ENCODE measurements at places on chromosomes 6 and 20.

- peak; percentile 51 for DNase-seq
Measured at GRCh38 chr20:53146201-53146891, 174.2 kb downstream of the TSHZ2 start.

- DNase-seq, result no peak
Measured at GRCh38 chr6:32045811-32046449, 7.7 kb downstream of the CYP21A2 start.

- DNase-seq, result peak; percentile 42
Measured at GRCh38 chr20:61434341-61434781, 182.3 kb downstream of the CDH4 start.

DNA sequence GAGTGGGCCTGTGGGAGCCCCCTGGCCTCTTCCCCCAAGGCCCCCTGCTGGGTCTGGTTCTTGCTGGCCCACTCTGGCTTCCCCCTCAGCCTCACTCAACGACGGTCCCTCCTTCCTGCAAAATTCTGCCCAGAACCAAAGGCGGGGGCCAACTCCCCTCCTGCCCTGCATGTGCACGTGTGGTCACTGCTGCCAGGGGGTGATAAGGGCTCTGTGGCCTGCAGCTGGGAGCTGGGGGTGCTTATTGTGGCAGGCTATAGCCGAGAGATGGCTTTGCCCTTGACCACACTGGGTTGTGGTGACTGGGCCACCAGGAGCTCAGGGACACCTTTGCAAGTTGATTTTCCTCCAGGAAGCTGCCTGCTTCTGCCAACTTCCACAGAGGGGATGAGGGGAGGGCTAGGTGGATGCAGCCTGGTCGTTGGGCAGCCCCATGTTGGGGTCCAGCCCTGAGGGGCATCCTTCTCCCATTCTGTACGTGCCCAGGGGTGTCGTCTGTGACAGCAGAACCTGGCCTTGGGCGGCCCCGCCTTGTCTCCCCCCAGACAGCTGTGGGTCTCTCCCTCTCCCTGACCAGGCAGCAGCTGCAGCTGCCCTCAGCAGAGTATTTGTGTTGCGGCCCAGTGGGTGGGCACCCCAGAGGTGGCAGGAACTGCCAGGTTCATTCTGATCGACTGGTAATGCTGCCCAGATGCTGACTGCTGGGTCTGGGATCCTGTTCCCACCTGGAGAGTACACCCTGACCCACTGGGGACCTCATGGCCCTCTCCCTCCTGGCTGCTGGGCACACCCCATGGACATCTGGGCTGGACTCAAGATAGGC, 5.6 kb downstream of the TCEA2 start:
- DNase-seq, result no peak

- DNase-seq, result no peak
Measured at GRCh38 chr6:104595311-104595820, 264.4 kb downstream of the HACE1 start.

GRCh38 chr20:57332105-57333089, 2.8 kb downstream of the SPO11 start:
- no peak for DNase-seq

DNA sequence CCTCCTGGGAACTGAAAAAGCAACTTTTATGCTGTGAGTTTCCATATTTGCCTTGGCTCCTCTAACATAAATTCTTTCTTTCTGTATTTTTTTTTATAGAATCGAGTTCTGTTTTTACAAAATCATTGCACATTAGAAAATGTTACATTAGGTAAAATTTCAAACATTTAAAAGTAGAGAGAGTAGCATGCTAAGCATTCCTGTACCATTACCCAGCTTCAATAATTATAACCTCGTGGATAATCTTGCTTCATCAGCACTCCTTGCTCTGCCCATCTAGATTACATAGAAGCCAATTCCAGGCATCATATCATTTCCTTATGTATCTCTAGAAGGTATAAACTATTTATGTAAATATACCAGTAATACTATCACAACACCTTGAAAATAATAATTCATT, 15.4 kb upstream of the FBXO30 start:
- no peak for DNase-seq

DNA sequence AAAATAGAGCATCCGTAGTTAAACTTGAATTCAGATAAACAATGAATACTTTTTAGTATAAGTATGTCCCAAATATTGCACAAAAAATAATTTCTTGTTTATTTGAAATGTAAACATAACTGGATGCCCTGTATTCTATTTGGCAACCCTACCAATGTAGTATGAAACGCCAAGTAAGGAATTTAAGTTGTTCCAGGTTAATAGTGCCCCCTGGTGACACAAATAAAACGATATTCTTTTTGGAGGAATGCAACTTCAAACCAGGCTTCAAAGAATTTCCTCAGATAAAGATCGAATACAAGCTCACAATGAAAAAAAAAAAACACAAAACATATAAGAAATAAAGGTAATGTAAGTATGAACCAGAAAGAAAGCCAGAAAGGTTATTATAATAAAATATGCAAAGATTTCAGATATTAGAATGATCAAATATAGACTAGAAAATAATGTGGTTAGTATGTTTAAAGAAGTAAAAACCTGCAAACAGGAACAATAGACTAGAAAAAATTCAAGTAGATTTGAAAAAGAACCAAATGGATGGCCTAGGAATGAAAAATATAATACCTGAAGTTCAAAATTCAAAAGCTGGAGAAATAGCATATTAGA, 18.4 kb upstream of the AKAP7 start:
- peak; percentile 44 for DNase-seq

DNA sequence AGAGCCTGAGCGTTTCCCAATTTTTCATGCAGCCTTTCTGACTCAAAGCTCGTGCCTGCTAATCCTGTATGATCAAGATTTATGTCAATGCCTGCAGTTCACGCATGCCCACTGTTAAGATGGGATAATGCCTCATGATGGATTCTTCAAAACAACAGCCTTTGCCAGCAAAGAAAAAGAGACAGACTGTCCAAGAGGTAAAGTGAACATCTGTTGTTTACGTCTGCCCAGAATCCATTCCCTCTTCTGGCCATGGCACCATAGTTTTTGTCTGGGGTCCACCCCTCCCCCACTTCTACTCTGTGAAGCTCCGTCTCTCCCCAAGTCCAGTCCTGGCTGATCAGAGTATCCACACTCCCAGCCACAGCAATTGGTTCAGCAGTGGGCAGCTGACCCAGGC, 91.9 kb upstream of the EYA2 start:
- no peak for DNase-seq

GRCh38 chr6:156191895-156192294, 585.3 kb upstream of the ARID1B start:
- DNase-seq, result no peak

GRCh38 chr6:154187203-154187602, 148.2 kb downstream of the OPRM1 start:
- DNase-seq, result no peak

- DNase-seq, result no peak
Measured at GRCh38 chr6:153485072-153485471, 354.0 kb upstream of the RGS17 start.

DNA sequence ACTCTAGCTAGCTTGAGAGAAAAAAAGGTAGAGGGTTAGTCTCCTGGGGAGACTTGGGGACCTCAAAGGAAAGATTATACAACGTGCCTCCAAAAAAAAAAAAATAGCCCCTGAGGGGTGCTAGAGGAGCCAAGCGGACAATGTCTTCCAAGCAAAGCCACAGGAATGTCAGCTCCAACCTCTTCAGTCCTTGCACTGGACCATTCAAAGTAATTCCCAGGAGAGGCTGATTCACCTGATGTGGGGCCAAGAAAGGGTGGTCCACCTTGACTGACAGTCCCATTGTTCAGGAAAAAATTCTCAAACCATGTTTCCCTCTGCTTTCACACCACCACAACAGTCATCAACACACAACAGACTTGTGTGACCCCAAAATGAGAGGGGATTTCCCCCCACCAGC, 30.7 kb downstream of the ASIP start:
- DNase-seq, result peak; percentile 93

- peak; percentile 90 for DNase-seq
Measured at GRCh38 chr20:16528078-16528477, 45.2 kb downstream of the KIF16B start.

GRCh38 chr6:3800850-3801591, 48.2 kb upstream of the FAM50B start:
- no peak for DNase-seq

DNA sequence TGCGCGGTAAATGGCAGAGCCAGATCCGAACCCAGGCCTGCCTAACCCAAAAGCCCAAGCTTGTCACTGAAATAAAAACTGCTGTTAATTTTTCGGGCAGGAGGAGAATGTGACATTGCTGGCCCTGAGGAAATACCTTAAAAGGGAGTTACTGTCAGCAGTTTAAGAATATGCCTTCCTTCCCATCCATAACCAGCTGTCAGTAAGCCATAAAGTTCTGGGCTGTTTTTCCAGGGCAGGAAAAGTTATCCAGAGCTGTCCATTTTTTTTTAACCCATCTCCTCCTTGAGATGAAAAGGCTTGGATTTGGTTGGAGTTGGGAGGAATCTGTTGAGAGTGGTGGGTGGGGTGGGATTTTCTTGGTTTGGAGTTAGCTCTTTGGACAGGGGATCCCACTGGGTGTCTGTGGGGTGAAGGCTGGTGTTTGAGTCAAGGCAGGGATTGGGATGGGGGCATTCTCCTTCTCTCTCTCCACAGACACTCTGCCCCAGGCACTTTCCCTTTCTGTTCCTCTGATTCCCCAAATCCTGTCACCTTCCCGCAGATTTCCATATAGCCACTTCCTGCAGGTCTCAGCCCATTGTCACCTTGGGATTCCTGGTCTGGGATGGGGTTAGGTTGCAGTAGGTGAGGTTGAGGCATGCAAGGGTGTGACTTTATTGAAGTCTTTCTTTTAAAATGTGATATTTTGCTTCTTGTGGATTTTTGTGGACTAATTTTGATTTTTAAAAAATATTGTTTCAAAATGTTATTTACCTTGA, 4.3 kb upstream of the KCNG1 start:
- no peak for DNase-seq
